Large intestine (tissue), 12 donors: ENCODE measurements at places on chromosomes 11 and 22.

GRCh38 chr11:4375431-4376140 lies 7.4 kb upstream of the OR52B4 start:
- no peak for DNase-seq

GRCh38 chr22:27108425-27109114 lies 451.2 kb downstream of the MIAT start:
- DNase-seq: peak; percentile 36

DNA sequence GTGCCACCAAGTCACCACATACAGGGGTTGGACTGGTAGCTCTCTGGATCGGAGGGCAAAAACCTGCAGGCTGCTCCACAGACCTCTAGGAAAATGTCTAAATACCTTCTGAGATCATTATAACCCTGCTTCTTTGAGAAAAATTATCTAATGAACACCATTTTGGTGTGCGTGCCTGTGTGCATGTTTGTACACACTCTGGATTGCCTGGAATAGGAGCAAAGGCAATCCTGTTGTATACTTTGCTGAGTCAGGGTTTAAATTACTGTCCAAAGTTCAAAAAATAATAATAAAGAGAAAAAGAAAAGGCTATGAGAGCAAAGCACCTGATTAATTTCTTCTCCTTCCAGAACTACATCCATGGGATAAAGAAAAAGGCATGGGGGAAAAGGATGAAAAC lies 11.0 kb downstream of the JAML start:
- peak; percentile 88 for DNase-seq

DNA sequence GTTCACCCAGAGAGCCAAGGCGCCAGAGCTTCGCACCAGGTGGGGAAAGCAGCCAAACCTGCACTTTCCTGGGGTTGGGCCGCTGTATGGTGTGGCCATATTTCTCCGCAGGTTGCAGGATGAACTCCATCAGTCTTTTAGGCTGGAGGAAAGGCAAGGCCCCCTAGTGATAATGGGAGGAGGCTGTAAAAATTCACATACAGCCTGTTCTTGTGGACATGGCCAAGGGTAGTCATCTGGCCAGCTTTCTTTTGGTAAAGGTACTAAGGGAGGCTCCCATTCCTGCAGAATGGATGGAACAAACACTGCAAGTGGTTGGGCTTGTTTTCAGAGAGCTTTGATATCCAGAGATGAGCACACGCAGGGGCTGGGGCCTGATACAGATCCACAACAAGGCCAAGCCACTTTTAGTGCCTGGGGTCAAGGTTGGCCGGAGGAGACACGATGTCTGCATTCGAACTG lies 29.6 kb downstream of the C22orf31 start:
- DNase-seq: no peak

DNA sequence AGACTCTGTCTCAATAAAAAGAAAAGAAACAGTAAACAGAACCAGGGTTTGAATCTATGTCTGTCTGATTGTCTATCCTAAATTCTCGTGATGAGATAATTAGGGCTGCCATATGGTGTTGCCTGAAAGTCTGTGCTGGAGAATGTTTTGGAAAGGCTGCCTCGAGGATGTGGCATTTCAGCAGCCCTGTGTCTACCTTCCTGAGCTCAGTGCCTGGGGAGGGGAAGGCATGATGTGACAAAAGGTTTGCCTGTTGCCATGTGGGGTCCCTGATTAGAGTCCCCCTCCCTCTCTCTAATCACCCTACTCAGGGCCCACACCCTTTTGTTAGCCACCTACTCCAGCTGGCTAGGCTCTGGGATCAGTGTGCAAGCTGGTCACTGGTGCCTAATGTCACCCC lies 15.2 kb downstream of the CD82 start:
- DNase-seq: no peak

GRCh38 chr22:35467681-35468434 lies 67.9 kb downstream of the MCM5 start:
- DNase-seq: peak; percentile 43

DNA sequence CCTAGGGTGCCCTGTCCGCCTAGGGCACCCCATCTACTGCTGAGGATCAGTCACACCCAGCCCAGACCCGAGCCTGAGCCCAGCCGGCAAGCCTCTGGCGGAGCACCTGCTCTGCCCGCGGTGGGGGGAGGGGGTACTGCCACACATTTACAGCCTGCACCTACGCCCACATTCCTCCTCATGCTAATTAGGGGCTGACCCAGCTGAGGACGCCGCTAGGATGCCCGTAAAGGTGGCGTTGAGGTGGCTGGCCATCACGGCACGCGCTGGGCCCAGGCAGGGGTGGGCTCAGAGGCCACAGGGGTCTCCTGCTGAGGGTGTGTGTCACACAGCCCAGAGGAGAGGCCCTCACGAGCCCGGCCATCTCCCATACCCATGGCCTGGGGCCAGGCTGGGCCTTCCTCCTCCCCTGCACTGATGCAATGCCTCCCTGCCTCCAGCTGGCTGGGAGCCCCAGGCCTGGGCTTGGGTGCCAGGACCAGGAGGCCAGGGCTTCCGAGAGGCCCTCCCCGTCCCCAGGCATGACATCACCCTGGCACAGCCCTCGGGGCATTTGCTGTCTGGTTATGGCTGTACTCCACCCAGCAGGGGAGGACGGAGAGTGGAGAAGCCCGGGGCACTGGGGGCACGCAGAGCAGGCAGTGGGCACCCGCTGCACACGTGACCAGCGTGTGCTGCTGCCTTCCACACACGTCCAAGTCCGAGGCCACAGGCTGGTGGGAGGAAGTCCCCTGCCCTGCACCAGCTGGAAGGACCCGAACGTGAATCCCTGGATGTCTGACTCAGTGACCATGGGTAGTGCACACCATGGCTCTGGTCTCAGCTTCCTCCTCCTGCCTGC lies 12.7 kb downstream of the DUSP8 start:
- peak; percentile 92 for DNase-seq

- DNase-seq: peak; percentile 9
Measured at GRCh38 chr11:43242401-43242800, 69.4 kb upstream of the API5 start.

- peak; percentile 50 for DNase-seq
Measured at GRCh38 chr22:33332538-33332937, 274.4 kb upstream of the SYN3 start.

DNA sequence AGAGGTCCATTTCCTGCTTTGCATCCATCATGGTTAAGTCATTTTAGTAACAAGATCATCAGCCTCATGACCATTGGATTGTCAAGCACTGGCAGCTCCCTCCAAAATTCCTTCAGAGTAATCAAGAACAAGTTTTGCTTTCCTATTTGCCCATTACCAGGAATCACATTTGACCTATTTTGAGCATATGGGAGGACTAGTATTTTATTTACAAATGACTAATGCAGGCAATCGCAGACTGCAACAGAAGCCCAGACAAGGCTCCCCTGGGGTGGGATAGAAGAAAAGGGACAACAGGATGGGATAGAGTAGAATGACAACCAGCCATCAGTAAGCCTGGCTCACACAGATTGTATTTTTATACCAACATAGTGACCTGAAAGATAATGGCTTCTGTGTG lies 9.1 kb downstream of the MMP10 start:
- no peak for DNase-seq

- no peak for DNase-seq
Measured at GRCh38 chr22:40153192-40153591, 24.5 kb upstream of the TNRC6B start.

DNA sequence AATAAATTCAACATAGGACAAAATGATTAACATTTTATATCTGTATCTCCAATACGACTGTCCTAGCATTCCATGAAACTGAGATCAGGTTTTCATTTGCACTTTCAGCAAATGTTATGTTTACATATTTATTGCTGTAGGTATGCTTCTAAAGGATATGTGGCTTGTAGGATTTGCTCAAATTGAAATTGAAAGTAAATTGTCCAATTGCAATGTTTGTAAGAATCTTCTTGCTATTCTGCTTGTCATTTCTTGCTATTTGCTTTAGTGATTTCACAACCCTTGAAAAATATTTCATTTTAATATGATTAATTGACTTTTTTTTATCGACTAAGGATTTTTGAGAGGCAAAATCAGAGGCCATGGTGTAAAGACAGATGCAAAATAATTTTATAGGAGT lies 904.2 kb upstream of the RAG2 start:
- peak; percentile 45 for DNase-seq

DNA sequence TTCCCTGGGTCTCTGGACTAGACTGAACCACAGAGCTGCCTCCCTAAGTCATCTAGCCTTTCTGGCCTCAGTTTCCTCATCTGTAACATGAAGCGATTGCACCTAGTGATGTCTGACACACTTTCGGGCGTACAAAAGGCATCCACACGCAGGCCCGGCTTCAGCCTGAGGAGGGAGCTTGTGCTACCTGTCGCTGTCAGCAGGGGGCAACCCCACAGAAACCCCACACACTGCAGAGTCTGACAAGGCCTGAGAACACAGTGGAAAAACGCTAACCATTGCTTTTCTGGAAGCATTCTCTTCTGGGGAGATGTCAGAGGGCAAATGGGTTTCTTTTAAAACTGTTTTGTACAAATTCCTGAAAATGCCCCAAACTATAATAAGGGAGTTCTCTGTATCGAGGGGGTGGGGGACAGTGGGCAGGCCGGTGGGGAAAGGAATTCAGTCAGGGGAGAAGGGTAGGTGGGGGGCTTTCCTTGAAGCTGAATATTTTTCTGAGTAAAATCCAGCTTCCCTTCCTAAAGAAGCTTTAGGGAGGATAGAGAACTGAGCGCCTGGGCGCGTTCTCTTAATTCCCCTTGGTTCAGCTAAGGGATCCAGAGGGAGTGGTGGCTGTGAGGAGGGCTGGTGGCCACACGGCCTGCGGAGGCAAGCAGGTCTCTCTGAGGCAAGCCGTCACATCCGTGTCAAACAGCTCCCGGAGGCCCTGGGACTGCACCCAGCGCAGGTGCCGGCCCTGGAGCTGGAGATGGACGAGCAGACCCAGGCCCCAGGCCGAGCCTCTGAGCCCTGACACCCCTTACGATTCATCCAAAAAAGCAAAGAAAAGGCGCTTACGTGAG lies 533 bp downstream of the ELF5 start:
- peak; percentile 30 for DNase-seq

GRCh38 chr11:57763568-57763967 lies 2.0 kb downstream of the CTNND1 start:
- DNase-seq: no peak

DNA sequence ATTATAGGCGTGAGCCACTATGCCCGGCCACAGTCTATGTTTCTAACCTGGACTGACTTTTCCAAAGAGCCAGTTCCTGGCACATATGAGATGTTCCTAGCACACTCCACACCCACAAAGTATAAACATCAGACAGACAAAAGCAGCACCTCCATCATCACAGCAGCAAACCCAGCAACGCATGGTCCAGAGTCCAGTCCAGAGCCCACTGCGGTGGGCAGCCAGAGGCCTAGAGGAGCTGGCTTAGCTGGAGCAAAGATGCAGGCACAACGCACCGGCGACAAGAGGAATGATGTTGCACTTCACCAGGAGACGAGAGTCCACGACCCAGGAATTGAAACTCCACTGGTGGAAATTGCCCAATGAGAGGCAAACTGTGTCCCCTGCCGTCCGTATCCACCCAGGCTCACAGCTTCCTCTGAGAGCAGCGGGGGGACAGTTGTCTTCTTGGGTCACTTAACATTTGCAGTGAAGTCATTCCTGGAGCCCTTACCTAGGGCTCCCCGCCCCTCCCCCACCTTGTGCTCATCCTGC lies 36.6 kb downstream of the RPS6KA4 start:
- peak; percentile 21 for DNase-seq

- no peak for DNase-seq
Measured at GRCh38 chr11:27319072-27319471, 43.9 kb downstream of the CCDC34 start.

DNA sequence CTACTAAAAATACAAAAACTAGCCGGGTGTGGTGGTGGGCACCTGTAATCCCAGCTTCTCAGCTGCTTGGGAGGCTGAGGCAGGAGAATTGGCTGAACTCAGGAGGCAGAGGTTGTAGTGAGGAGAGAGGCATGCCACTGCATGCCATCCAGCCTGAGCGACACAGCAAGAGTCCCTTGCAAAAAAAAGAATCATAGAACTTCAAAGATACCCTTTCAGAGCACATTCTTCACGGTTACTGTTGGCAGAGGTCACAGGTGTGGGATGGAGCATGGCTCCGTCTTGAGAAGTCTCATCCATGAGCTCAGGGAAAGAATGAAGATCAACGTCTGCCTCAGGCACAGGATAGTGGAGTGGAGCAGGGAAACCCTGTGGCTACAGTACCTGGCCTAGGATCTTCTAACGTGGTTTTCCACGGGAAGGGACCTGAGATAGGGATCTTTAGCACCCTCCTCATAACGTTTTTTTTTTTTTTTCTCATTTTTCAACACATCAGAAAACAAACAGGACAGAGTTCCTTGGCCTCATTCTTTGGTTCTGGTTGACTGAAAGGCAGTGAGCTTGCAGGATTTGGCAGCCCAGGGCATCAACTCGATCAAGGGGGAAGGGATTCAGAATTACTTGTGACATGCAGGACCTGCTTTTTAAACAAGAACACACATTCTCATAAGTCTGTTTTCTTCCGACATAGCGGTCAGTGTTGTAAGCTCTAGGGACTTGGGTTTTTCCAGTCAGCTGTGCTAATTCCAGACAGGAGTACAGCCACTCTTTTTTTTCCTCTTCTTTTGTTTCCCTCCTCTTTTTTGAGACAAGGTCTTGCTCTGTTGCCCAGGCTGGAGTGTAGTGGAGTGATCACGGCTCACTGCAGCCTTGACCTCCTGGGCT lies 22.8 kb downstream of the F2 start:
- no peak for DNase-seq

DNA sequence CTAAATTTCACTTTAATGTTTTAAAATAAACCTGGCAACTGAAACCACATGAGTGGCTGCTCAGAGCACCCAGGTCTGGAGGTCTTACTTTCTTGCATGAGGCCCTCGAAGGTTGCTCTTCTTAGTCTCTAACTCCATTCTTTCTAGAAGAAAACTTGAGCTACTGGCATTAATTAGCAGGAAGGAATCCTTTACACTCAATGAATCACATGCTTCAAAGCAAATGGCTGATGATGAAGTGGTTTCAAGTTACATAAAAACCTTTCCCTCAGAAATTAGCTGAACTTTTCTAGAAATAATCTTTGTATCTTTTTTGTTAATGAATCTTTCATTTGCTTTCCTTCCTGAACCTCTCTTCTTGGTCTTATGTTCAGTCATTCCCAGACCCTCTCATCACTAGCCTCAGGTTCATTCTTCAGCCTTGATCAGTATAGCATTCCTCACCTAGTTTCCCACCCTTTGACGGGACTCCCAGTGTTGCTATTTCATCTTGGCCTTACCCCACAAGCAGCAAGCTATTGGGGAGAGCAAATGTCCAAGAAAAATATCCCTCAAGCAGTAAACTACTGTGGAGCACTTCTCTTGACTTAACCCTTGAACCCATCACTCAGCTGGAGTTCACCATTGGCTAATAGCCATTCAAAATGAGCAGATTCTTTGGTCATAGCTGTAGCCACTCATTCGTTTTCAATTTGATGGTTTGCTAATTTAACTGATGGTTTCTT lies 75.1 kb downstream of the INSC start:
- no peak for DNase-seq

DNA sequence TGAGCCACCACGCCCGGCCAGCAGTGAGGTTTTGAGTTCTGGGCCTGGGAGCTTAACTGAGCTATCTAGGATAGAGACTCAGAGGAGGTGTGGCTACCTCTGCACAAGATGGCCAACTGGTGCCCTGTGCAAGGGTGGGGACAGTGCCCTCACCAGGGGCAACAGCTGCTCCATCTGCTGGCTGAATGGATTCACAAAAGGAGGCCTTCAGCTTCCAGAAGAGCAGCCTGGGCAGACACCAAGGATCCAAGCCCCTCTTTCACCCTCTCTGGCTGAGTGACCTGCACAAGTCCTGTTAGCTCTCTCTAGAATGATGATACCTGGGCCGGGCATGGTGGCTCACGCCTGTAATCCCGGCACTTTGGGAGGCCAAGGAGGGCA lies 33.5 kb upstream of the BAIAP2L2 start:
- DNase-seq: no peak

GRCh38 chr11:14768526-14769188 lies 123.4 kb downstream of the CYP2R1 start:
- no peak for DNase-seq
